Suppressor macrophage treated with lipopolysaccharide for 4 hours (primary cell): ENCODE measurements at places on chromosomes 11 and 22.

DNA sequence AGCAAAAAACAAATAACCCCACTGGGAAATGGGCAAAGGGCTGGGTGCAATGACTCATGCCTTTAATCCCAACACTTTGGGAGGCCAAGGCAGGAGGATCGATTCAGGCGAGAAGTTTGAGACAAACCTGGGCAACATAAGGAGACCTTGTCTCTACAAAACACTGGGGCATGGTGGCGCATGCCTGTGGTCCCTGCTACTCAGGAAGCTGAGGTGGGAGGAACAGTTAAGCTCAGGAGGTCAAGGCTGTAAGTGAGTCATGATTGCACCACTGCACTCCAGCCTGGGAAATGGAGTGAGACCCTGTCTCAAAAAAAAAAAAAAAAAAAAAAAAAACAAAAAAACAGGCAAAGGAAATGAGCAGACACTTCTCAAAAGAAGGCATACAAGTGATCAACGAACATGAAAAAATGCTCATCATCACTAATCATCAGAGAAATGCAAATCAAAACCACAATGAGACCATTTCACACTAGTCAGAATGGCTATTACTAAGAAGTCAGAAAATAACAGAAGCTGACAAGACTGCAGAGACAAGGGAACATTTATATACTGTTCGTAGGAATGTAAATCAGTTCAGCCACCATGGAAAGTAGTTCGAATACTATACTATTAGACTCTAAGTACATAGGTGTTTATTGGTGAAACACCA lies 48.2 kb upstream of the SMCO4 start:
- DNase-seq: peak; percentile 53

- DNase-seq: no peak
These were observed 1.4 kb upstream of the YPEL1 start for GRCh38 chr22:21736948-21737347.

DNA sequence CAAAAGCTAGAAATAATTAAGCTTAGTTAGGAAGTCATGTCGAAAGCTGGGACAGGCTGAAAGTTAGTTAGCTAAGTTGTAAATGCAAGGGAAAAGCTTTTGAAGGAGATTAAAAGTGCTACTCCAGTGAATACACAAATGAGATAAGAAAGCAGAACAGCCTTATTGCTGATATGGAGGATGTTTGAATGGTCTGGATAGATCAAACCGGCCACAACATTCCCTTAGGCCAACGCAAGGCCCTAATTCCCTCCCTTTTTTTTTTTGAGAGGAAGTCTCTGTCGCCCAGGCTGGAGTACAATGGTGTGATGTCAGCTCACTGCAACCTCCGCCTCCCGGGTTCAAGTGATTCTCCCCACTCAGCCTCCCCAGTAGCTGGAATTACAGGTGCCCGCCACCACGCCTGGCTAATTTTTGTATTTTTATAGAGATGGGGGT lies 23.3 kb upstream of the WEE1 start:
- DNase-seq: no peak

DNA sequence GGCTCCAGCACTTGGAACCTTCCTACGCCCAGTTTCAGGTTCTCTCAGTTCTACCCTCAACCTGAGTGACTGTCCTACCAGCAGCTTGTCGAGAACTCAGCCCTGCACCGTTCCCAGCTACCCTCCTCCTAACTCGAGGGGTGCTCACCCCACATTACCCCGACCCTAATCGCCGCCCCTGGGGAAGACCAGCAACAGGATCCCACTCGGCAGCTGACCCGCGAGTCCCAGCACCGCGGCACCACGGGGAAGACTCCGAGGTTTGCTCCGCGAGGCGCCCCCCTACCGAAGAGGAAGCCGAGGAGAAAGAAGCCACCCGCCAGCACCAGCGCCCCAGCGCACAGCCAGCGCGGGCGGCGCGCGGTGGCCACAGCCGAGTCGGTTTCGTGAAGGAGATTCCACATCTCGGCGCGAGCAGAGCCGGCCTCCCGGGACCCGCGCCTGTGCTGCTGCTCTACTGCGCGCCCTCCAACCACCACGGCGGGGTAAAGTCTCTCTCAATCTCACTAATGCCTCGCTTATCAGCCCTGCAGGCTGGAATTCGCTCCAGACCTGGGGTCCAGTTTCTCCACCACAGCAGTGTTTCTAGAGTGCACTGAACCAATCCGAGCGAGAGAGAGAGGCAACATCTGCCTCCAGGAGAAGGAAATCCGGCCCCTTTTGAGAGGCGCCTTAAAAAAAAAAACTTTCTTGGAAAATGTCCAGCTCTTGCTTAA lies at the start of gene FOLH1:
TSS of gene FOLH1 (minus strand) at position 597 of the 716 bp plus-strand sequence. CDS start at position 404, 193 bp downstream.
- DNase-seq: peak; percentile 40

DNA sequence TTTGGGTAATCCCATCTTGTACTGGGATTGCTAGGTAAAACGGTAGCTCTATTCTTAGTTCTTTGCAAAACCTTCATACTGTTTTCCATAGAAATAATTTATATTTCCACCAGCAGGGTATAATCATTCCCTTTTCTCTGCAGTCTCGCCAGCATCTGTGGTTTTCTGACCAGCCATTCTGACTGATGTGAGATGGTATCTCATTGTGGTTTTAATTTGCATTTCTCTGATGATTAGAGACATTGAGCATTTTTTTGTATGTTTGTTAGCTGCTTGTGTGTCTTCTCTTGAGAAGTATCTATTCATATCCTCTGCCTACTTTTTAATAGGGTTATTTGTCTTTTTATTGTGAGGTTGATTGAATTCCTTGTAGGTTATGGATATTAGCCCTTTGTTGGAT lies 220.9 kb downstream of the PGR start:
- no peak for DNase-seq
